Thoracic aorta (tissue), 2 donors: ENCODE measurements at places on chromosomes 1 and 21. TPM values are rescaled to one million over a fixed set of nuclear protein-coding genes. Genes with fewer than 3 reads are reported as not detected.

GRCh38 chr1:152141971-152142584, 16.9 kb downstream of the RPTN start:
- DNase-seq = peak; percentile 10

Gene FAM3B
- 1.5 TPM for total RNA-seq

Gene ADAM30
- total RNA-seq = not detected

Gene FGR
- total RNA-seq = 17.0 TPM

GRCh38 chr1:200369131-200369530, 40.7 kb downstream of the ZNF281 start:
- DNase-seq = no peak

Gene GRHL3
- 0.54 TPM for total RNA-seq

- no peak for DNase-seq
These were observed 164.2 kb downstream of the RHOU start for GRCh38 chr1:228899421-228899956.

DNA sequence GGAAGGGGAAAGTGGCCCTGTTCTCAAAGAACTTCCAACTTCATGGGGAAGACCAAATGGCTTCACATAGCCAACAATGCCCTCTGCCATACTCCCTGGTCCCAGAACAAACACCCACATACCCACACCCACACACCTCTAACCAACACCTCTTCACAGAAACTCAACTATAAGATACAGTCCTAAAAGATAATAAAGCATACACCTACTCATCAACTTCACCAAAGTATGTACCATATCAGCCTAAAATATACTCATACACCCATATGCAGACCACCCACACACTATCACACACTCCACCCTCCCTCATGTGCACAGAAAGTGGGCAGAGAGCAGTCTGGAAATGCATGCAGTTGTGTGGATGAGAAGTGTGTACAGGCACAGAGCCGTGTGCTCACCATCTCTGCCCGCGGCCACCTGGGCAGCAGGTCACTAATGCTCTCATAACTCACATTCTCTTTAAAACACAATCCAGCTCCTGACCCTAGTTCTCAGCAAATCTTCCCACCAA, 27.7 kb downstream of the IQGAP3 start:
- DNase-seq = no peak

- no peak for DNase-seq
These were observed 95.2 kb downstream of the PSMG1 start for GRCh38 chr21:39088031-39088370.

Gene LCE2C
- total RNA-seq = 1.8 TPM

GRCh38 chr1:173920861-173921260, 3.7 kb upstream of the SERPINC1 start:
- DNase-seq = no peak

- DNase-seq = no peak
These were observed 360.3 kb downstream of the NEGR1 start for GRCh38 chr1:71921935-71922559.
